Effector CD4-positive, alpha-beta T cell (primary cell): ENCODE measurements at places on chromosomes 12 and 14.

GRCh38 chr12:4421590-4422031, 24.0 kb downstream of the FGF6 start:
- peak; percentile 28 for DNase-seq

GRCh38 chr12:10388624-10389413, 1.0 kb downstream of the KLRK1 start:
- DNase-seq = no peak

GRCh38 chr14:21025371-21026273, 761 bp upstream of the NDRG2 start:
- no peak for DNase-seq

- DNase-seq = no peak
These were observed 106.3 kb downstream of the PTCSC3 start for GRCh38 chr14:36070031-36070719.

DNA sequence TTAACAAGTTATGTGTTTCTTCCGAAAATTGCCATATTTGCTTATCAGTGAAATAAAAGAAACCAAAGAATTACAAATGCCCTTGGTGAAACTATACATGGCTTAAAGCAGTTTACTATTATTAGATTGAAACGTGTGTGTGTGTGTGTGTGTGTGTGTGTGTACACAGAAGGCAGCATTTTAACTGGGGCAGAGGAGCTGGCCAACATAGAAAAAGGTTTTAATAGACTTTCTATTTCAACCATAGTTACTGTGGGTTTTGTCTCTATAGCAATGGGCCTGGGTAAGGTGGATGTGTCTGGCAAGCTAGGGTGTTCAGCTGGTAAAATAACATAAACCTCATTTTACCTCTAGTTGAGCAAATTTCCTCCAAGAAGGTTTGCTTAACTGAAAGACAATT, 6.5 kb downstream of the PRICKLE1 start:
- no peak for DNase-seq

DNA sequence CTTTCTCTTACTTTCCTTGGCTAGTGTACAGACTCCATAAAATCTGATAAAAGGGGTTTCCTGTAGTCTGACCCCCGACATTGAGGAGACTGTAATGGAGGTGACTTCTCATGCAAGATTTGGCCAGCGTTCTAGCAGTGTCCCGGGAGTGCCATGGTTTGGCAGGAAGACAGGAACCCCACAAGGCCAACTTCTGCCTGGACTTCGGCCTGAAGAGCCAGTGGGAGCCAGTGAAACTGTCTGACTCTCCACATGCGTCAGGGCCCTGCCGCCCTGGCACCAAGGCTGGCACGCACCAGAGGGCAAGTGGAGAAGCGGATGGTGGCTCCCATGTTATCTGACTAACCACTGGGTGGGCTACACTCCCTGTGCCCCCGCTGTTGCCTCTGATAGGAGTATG, 70.5 kb downstream of the TMEM260 start:
- no peak for DNase-seq

- DNase-seq = no peak
These were observed 65.7 kb downstream of the WNK1 start for GRCh38 chr12:817941-818600.
